M059J (cell line): ENCODE measurements at places on chromosomes 3 and 15.
A peak's percentile ranks its signal among the peaks of the same experiment; 100 is the strongest.

DNA sequence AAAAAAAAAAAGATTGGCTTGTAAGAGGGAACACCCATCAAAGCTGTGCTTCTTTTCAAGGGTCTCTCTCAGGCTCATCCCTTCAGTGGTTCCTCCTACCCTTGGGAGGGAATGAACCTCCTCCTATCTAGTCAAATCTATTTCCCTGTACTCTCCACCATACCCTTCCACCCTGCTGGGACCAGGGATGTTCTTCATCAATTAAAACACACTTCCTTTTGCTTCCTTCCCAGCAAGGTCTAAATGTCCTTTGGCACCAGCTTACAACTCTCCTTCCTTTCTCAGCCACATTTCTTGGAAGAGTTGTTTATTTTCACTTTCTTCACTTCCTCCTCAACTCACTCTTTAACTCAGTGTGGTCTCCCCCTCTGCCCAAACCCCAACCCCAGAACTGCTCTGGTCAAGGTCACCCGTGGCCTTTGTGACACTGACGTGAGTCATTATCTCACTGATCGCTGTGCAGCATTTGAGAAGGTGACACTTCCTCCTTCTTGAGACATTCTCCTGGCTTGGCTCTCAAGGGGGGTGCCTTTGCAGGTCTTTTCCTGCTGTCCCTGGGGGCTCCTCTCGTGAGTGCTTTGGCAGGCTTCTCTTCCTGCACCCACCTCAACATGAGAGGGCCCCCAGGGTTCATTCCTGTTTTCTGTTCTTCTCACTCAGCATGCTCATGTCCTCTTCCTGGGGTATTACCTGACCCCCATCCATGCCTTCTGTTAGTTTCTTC, 210.5 kb upstream of the TLE3 start:
- peak; percentile 31 for DNase-seq

DNA sequence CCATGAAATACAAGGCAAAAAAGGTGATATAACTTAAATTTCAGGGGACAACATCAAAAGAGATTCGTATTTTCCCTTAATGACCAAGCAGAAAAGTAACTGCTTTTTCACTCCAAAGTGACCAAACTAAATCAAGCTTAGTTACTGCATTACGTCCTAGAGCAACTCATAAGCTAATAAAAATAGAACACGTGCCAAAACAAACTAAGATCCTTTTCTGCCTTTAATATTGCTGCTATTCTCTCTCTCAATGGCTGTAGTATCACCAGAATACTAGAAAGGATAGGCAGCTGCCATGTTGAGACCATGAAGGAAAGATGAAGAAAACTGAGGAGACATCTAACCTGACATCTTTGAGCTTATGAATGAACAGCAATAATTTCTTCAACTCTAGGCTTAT, 43.3 kb downstream of the UBXN7 start:
- no peak for DNase-seq

DNA sequence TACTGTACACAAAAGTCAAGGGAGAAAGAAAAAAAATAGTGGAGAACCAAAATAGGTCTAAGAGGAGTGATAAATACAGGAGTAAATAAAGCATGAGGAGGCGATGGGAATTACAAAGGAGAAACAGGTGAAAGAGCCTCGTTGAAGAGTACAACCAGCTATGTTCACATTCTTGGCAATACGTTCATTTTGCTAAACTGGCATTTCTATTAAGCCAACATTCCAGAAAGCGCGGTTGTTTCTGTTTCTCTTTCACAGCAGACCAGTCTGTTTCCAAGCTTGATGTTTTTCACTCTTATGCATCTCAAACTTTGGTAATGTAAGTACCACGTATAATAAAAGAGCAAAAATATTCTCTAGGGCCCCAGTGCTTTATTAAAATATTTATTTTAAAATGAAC, 74.5 kb downstream of the NSUN3 start:
- DNase-seq = peak; percentile 51

DNA sequence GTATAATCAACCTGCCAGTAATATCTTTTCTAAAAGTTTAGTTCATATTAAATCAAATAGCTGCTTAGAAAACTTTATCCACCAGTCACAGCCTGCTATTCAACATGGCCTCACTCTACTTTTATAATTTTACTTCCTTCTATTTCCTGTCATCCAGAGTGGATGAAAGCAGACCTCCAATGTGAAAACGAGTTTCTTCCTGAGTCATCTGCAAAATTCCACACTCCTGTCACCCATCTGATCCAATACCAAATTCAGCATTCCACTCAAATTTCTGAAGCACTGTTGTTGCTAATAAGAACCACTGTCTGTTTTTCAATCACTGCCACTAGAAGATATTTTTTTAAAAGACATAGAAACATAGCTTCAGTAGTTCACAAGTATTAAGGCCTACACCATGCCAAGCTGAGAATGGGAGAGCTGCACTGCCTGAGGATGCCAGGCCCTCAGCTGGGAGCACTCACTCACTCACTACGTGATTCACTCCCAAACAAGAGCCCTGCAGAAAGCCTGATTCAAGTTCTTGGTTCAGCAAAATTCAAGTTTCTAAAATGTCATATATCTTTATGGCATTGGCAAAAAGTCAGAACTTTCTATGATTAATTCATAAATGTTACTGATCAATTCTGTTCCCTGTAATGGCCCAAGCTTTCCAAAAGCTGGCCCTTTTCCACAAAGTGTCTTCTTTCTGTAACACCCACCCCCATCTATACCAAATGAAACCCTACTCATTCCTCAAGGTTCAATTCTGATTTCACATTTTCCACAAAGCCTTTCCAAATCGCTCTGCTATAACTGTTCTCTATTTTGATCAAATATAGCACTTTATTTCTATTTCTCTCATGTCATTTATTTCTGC, 82.9 kb downstream of the FSIP1 start:
- no peak for DNase-seq

DNA sequence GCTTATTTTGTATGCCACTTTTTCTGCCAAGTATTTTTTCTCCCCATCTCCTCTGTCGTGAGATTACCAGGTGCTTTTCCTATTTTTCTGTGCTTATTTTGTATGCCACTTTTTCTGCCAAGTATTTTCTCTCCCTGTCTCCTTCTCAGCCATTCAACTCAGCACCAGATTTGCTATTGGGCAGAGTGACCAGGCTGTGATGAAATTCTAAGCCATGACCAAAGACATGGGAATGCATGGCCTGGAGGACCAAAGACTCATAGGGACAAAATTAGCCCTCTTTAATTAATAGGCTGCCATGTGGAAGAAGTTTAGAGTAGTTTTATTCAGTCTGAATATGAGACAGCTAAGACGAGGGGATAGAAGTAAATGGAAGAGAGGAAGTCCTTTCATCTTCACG, 257.4 kb downstream of the SQOR start:
- peak; percentile 76 for DNase-seq

GRCh38 chr3:122123850-122124249, 59.6 kb upstream of the CASR start:
- DNase-seq = no peak

- no peak for DNase-seq
These were observed 13.8 kb upstream of the SEMA4B start for GRCh38 chr15:90187257-90187868.

- DNase-seq = no peak
These were observed 66.8 kb downstream of the ANKRD28 start for GRCh38 chr3:15731024-15731423.

- no peak for DNase-seq
These were observed 102.5 kb downstream of the RPLP1 start for GRCh38 chr15:69555080-69555479.

DNA sequence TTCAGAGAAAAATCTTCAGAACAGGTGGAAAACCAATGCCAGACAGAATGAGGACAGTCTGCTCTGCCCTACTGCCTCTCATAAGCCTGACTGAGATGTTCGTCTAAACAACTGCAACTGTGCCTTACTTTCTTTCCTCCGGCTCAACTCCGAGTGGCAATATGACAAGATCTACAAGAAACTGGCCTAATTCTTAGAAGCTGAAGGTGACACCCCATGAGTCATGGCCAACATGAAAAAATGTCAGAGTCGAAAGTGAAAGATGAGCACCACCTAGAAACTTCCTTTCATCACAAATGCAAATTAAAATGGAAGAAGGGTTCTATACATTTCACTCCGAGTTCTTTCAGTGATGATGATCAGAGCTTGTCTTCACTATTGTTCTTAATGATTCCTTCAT, 12.9 kb downstream of the PCYT1A start:
- DNase-seq = peak; percentile 64

- DNase-seq = no peak
These were observed 107.4 kb upstream of the CBLB start for GRCh38 chr3:105976196-105976595.

GRCh38 chr3:117910820-117911521, 1123.7 kb downstream of the IGSF11 start:
- no peak for DNase-seq
